ENCODE measurements at places on chromosomes 6 and 20.

DNA sequence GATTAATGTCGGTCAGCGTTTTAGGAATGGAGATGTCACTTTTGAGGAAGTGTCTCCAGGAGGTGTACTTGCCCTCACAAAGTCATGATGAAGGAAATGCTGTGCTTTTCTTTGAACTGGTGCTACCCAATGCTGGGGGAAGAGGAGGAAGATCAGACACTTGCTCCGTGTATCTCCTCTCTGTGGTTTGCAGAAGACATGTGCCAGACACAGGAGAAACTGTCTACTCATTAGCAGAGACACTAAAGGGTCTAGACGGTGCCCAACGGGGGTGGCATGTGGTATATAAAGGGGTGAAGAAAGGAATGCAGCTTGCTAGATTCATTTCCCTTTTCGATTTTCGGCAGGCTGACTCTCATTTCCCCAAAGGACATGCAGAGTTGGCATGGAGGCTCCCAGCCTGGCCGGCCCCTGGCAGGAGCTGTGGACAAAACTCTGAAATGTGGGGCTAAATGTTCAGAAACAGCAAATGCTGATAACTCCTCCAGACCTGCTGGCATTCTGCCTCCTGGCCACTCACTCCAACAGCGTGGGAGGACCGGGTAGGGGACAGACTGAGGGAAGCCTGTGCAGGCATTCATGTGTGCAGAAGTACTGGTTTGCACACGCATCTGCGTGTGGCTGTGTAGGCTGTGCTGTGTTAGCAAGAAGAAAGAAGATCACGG lies 59.6 kb upstream of the QKI start:
- DNase-seq: no peak

GRCh38 chr6:162345051-162345511 lies 382.5 kb downstream of the PRKN start:
- no peak for DNase-seq

DNA sequence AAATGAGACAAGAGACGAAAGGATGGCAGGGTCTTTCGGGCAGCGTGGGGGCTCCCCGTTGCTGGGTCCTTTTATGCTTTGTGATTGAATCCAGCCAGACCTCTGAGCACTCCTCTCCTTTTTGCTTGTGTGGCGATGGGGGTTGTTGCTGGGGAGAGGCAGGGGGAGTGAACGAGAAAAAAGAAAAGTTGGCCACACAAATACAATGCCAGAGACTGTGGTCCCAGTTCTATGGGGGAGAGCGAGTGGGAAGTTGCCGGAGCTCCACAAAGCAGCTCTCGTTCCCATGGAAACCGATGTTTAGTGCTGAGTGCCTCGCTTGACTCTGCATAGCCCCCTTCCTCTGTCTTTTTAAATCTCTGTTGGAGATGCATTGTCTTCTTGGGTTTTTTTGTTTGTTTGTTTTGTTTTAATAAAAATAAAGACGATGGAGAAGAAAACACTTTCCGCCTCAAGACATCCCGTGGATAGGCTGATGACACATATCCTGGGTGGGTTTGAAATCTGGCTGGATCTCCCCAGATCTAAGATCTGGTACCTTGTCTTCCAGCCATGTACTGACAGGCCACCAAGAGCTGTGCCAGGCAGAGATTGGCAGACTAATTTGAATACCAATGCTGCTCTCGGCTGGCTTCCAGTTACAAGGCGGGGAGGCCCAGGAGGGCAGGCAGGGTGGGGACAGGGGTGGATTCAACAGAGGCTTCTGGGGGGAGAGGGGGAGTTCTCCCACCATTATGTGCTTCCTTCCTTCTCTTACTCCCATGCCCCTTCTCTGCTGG lies 529.3 kb downstream of the QKI start:
- DNase-seq: no peak

DNA sequence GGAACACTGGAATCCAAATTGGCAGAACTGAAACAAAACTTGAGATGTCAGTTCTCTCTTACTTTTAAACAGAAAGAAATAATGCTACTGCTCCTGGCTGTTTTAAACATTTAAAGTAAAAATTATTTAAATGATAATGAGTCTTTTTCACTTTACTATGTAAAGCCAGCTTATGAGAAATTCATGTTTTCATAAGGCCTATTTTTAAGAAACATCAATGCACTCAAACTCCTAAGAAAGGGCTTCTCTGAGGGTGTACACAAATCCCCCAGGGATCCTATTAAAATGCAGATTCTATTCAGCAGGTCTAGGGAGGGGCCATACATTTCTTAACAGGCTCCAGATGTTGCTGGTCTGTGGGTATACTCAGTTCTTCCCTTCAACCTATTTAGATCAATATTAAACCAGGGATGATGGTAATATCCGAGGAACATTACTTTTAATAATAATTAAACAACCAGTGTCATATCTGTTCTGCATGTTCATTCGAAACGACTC lies 2.3 kb downstream of the FERMT1 start:
- DNase-seq: peak; percentile 44

GRCh38 chr6:105646391-105646867 lies 243.5 kb upstream of the PREP start:
- DNase-seq: no peak

DNA sequence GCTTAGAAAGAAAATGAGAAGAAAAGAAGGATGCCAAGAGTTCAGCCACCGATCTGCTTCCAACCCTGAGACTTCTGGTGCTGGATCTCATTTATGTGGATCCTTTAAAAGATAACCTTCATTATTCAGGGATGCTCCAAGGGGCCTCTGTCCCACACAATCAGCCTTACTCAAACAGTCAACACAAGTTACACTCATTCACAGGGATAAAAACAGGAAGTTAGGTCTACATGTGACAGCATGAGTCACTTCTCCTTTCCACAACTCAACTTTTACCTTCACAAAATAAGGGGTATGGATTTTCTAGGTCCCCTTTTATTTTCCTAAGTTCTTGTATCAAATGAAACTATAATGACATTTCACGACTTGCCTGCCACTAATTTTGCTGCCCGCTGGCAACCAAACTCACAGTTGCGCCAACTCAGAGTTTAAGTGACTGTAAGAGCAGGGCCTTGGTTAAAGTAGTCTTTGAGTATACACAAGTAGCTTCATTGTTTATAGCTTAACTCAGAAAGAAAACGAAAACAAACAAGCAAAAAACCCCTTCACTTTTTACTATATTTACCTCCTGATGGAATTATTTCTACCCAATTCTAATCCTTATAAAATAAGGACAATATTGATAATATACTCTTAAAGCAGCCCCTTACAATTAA lies 278.8 kb upstream of the RUNX2 start:
- DNase-seq: no peak

GRCh38 chr20:38932457-38933120 lies 6.4 kb downstream of the FAM83D start:
- no peak for DNase-seq

- DNase-seq: no peak
These were observed 16.9 kb downstream of the RBM38 start for GRCh38 chr20:57408131-57408530.

- no peak for DNase-seq
These were observed 149.8 kb downstream of the EYS start for GRCh38 chr6:65557224-65557623.

GRCh38 chr6:116027801-116028200 lies 32.9 kb downstream of the FRK start:
- DNase-seq: no peak

DNA sequence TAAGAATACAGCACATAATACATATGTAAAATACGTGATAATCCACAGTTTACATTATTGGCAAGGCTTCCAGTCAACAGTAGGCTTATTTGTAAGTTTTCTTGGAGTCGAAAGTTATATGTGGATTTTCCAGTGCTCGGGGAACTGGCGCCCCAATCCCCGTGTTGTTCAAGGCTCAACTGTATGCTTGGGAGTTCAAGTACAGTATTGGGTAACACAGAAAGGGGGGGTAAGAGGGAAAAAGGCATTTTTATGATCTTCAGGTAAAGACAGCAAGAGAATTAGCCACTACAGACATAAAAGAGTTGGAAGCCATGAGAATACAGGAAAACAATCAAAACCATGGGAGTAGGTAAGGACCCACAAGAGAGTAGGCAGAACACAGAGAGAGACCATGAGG lies 16.4 kb downstream of the PSMB1 start:
- no peak for DNase-seq

- DNase-seq: no peak
These were observed 270.2 kb downstream of the SMOC2 start for GRCh38 chr6:168711049-168711640.

GRCh38 chr6:491233-491632 lies 99.7 kb downstream of the IRF4 start:
- no peak for DNase-seq

- no peak for DNase-seq
These were observed 221.2 kb upstream of the LAMP5 start for GRCh38 chr20:9293145-9293544.

DNA sequence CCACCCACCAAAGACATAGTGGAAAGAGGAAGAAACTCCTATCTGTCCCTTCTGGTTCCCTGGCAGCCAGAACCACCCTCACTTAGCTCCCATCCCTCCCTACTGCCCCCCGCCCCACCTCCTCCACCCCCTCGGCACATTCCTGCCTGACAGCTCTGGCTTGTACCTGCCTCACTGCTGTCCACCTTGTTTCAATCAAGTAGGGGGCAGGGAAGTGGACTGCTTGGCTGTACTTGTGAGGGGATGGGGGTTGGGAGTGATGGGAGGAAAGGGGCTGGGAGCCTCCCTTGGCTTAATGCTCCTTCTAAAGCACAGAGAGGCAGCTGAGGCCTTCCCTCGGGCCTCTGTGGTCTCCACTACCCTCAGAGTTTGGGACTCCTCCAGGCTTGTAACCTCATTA lies 22.1 kb upstream of the ZNF76 start:
- DNase-seq: no peak

DNA sequence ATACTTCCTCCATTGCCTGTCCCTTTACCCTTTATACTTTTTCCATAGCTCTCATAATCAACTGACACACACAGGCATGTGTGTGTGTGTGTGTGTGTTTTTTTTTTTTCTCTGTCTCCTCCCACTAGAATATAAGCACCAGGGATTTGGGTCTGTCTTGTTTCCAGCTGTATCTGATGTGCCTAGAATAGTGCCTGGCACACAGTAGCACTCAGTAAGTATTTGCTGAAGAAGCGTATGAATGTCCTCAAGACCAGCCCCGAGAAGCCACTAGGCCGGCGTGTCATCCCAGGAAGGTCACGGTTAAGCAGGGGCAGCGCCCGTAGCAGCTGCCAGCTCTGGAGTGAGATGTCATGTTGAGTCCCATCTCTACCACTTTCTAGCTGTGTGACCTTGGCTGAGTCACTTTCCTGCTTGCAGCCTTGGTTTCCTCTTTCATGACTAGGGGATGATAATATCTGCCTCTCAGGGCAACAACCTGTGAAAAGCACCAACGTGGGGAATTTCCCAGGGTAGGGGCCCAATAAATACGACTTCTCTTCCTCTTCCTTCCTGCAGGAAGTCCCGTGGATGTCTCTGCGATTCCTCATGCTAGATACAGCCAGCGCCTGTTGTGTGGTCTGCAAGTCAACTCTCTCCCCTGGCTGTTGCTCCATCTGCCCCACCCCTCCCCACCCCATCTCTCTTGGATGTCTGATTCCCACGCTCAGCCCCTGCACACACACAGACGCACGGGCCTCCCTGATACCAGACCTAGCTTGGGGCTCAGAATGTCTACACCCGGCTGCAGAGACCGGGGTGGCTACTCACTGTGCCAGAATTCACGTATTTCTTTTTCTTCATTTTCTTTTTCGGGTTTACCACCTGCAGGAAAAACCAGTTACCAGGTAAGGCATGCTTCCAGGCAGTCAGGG lies 58.1 kb downstream of the RAB44 start:
- no peak for DNase-seq

DNA sequence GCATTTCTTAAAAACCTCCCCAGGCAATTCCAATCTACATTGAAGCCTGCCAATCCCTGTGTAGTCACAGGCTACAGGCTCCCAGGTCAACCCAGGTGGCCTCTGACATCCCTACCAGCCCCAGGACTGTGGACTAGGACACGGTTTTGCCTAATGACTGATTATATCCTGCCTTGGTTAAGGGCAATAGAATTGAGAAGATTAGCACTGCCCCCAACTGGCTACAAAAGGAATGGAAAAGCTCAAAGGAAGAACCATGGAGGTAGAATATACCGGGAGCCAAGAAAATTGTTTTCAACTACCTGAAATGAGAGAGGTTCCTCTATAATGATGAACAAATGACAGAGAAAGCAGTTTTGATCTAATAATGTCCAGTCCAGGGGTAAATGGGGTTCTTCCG lies 421.1 kb upstream of the AGPAT4 start:
- DNase-seq: peak; percentile 23

DNA sequence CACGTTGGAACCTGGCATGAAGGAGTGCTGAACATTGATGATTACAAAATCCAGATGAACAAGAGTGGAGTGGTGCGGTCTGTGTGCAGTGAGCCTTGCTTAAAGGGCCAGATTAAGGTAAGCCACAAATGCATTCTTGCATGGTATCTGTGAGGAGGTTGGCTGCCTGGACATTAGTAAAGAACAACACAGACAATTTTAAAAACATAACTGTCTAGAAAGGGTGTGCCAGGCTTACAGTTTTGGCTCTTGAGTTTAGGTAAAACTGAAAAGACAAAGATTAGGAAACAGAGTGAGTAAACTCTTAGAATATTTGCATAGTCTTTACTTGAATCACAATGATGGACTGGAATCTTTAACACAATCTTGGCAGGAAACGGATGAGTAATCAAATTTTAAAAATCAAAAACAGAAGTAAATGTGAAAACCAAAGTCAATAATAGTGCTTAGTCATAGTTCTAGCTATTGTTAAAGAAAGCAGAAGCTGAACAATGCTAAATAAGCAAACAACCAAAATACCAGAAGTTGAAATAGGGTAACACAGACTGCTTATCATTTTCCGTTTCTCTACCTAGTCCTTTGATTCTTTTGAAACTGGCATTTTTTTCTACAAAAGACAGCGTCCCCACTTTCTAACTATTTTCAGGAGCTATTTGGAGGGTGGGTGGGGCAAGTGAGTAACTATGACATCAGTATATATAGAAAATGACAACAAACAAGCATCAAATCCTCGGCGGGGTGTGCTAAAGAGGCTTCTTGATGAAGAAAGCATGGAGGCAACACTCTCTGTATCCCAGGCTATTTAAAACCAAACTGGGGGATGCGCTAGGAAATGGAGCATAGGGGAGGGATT lies 185.8 kb upstream of the RAB32 start:
- DNase-seq: no peak

- peak; percentile 36 for DNase-seq
These were observed 298.7 kb upstream of the MARCKS start for GRCh38 chr6:113558431-113558830.

- DNase-seq: no peak
These were observed 83.9 kb upstream of the AFDN start for GRCh38 chr6:167742719-167743303.

All from DMS 273 treated with DMSO at 0.1 percent for 48 hours (cell line).